ENCODE measurements at places on chromosomes 5 and 9.

- DNase-seq, result no peak
Measured at GRCh38 chr5:155299386-155300005, 285.9 kb downstream of the KIF4B start.

GRCh38 chr5:10283927-10284635, 23.6 kb downstream of the CMBL start:
- peak; percentile 82 for DNase-seq

GRCh38 chr5:6450319-6450833, 1.7 kb downstream of the UBE2QL1 start:
- no peak for DNase-seq

DNA sequence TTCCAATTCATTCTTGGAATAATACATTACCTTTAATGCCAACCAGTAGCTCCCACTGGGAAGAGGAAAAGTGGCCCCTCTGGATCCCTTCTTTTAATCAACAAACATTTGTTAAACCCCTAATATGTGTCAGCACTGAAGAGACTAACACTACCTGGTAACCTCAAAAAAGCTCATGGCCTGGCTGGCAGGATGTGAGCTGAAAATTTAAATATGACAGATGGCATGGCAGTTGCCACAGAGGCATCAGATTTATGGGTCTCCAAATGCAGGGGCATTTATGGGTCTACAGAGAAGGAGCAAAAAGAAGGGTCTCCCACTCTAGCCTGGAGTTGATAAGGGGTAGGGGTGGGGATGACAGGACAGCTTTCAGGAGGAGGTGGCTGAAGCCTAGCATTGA, 12.5 kb downstream of the DNAH5 start:
- no peak for DNase-seq

GRCh38 chr9:74610523-74611061, 113.5 kb downstream of the RORB start:
- DNase-seq, result no peak

GRCh38 chr5:93791518-93791972, 50.1 kb upstream of the POU5F2 start:
- peak; percentile 19 for DNase-seq

DNA sequence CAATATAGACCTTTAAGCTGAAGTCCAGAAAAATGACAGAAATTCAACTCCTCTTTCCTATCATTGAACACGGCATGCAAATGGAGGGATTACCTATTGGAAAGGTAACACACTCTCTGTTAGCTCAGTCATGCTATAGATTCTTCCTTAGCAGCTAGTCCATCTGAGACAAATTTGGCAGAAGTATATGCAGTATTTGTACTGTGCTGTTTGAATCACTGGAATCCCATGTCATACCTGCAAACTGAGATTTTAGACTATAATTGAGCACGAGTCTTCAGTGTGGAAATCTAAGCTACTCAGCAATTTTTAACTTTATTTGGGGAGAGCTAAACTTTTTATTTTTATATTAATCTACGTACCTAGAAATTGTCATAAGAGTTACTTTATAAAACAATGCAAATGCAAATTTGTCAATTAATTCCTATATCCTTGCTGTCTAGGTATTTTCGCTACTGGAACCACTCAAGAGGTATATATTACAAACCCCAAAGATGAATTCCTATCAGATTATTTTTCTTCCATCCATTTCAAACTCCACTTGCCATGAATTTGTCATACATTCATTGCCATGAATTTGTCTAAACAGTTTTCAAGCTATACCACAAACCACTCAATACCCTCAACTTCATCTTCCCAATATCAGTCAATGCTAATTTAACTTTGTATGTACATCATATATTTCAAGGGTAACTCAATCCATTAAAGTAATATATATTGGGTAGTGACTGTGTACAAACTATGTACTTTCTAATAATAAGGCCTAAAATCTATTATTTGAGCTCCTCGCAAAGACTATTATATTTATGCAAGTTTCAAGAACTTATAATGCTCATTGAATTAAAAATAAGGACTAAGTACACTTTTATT, 224.8 kb downstream of the MEF2C start:
- DNase-seq, result no peak

DNA sequence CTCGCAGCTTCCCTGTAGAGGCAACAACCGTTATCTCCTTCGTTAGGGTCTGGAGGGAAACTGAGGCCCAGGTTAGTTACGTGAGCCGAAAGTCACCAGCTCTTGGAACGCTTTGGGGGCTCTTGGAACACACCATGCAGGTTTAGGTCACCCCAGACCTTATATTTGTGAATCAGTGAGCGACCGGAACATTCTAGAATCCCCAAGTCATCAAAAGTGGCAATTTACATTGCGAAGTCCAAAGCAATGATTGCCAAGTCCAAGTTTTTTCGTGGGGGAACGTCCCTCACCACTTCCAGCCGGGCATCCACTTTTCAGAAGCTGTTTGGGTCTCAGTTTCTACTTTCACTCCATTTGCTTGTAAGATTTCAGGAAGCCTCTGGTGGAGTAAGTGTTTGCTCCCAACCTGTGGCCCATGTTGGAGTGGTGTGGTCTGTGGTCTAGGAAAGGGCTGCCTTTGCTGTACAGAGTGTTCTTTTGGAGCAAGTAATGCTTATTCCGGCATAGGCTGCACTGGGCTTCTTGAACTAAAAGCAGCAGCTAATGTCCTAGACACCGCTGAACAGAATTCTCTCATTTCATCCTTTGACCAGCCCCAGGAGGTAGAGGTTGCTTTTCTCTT, 32.8 kb upstream of the SPRY4 start:
- no peak for DNase-seq

DNA sequence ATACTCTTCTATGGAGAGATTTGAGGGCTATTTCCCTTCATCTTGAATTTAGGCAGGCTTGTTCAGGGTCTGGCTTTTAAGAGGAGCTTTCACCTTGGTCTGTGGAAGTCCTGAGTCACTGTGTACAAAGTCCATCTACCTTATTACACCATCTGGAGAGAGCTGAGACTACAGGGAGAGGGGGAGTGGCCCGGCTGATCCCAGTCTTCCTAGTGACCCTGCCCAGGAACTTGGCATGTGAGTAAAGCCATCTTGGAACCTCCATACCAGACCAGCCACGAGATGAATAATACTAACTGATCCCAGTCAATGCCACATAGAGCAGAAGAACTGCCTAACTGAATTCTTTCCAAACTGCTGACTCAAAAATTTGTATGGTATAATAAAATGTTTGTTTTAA, 8.4 kb upstream of the IL6ST start:
- peak; percentile 84 for DNase-seq

All from A549 (cell line).